Gastrocnemius medialis (tissue), 4 donors: ENCODE measurements at places on chromosomes 12 and 14. TPM values are rescaled to one million over a fixed set of nuclear protein-coding genes. Genes with fewer than 3 reads are reported as not detected.

DNA sequence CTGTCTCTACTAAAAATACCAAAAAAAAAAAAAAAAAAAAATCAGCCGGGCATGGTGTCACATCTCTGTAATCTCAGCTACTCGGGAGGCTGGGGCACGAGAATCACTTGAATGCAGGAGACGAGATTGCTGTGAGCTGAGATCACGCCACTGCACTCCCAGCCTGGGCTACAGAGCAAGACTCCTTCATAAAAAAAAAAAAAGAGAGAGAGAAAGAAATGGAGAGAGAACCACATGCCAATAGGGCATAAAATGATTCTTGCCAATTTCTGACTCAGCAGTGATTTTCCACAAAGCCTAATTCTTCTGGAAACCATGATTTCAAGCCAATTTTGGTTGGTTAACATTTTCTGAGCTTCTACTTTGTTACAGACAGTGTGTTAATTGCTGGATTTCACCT lies 250.4 kb upstream of the SEL1L start:
- H3K4me1 ChIP-seq, result no peaks in the 10 kb centered on the region
- DNase-seq, result no peak
- H3K27me3 ChIP-seq, result no peaks in the 10 kb centered on the region
- H3K27ac ChIP-seq, result no peak overlapping the region
- H3K4me3 ChIP-seq, result no peak overlapping the region

DNA sequence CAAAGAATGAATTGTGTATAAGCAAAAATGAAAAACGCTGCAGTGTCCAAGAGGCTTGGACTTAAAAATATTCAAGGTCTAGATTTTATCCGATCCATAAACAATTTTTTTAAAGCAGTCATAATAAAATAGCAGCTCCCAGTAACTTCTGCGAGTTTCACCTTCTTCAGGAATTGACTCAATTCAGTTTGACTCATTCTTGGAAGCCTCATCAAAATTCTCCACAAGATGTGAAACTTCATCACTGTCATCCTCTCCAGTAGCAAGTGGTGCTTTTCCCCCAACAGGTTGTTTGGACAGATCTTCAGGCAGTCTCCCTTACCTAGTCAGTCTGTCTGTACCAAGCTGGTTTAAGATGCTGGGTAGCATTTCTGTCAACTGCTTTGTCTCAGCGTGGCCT lies 93.5 kb upstream of the FOXG1 start:
- H3K27me3 ChIP-seq, result no peaks in the 10 kb centered on the region
- H3K4me1 ChIP-seq, result no peaks in the 10 kb centered on the region
- no peak overlapping the region for H3K27ac ChIP-seq
- H3K4me3 ChIP-seq, result no peak overlapping the region
- DNase-seq, result no peak

DNA sequence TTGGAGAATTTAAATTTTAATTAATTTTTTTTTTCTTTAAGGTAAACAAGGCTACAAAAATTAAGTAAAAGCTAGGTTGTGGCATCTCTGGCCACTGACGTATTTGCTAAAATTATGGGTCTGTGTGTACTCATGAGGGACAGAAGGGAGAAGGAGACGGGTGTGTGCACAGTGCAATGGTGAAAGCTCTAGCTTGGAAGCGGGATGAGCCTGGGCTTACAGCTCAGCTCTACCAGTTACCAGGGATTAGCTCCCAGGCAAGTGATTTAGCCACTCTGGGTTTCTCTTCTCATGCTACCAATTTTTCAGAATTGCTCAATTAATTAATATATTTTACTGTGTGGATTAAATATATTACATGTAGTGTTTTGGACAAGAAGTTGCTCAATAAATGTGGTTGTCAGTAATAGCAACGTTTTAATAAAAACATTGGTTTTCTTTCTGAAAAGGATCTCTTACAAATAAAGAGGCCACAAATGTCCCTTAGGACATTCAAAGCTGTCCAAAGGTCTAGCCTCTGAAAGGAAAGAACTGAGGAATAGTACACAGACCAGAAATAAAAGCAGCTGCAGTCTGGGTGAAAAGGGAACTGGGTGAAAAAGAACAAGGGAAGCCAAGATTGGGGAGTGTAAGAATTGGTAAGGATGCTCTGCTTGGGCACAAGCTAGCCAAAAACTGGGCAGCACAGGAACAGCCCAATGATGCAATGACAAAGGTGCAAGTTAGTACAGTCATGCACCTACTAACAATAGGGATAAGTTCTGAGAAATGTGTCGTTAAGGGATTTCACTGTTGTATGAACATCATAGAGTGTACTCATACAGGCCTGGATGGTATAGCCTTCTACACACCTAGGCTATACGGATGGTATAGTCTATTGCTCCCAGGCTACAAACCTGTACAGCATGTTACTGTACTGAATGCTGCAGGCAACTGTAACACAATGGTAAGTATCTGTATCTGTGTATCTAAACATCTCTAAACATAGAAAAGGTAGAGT lies 61.7 kb downstream of the FERMT2 start:
- no peaks in the 10 kb centered on the region for H3K36me3 ChIP-seq
- H3K27ac ChIP-seq, result no peak overlapping the region
- no peak overlapping the region for H3K4me3 ChIP-seq
- H3K27me3 ChIP-seq, result no peaks in the 10 kb centered on the region
- H3K4me1 ChIP-seq, result no peaks in the 10 kb centered on the region

The PPP1R1A gene
- 223 TPM for total RNA-seq

GRCh38 chr12:29867823-29868222 lies 84.1 kb upstream of the TMTC1 start:
- no peaks in the 10 kb centered on the region for H3K36me3 ChIP-seq
- H3K4me1 ChIP-seq, result no peaks in the 10 kb centered on the region
- no peak for DNase-seq
- no peaks in the 10 kb centered on the region for H3K27me3 ChIP-seq

GRCh38 chr14:102523569-102524450 lies 14.2 kb upstream of the ANKRD9 start:
- peak overlapping the region; percentile 68 for H3K27ac ChIP-seq
- peak overlapping the region; percentile 74 for H3K4me3 ChIP-seq
- no peaks in the 10 kb centered on the region for H3K27me3 ChIP-seq
- peaks cover 11% of the 10 kb centered on the region for H3K4me1 ChIP-seq
- DNase-seq, result no peak
- H3K36me3 ChIP-seq, result no peaks in the 10 kb centered on the region
